ENCODE measurements at places on chromosomes 6 and 20. TPM values are rescaled to one million over a fixed set of nuclear protein-coding genes. Genes with fewer than 3 reads are reported as not detected.

Gene TRAPPC3L
- not detected for total RNA-seq

Gene KCNG1
- 1.8 TPM for total RNA-seq

- peak overlapping the region; percentile 100 for H3K4me3 ChIP-seq
- H3K4me1 ChIP-seq, result peaks cover 42% of the 10 kb centered on the region
These were observed 36.4 kb downstream of the CEP250 start for GRCh38 chr20:35491823-35492222.

GRCh38 chr20:1212607-1213396 is 9.5 kb downstream of the C20orf202 start:
- H3K27ac ChIP-seq, result no peak overlapping the region
- H3K4me1 ChIP-seq, result peaks cover 33% of the 10 kb centered on the region
- H3K27me3 ChIP-seq, result peaks cover 5% of the 10 kb centered on the region
- no peaks in the 10 kb centered on the region for H3K36me3 ChIP-seq
- peak; percentile 86 for DNase-seq
- no peak overlapping the region for H3K4me3 ChIP-seq
